ENCODE measurements at places on chromosomes 2 and 18. TPM values are rescaled to one million over a fixed set of nuclear protein-coding genes. Genes with fewer than 3 reads are reported as not detected.

Gene GNAL
- 0.20 TPM for polyA plus RNA-seq

Gene MC2R
- polyA plus RNA-seq = not detected

Gene TLX2
- 0.33 TPM for polyA plus RNA-seq

Gene SLC38A11
- not detected for polyA plus RNA-seq

Gene INHBB
- not detected for polyA plus RNA-seq
